ENCODE measurements at places on chromosomes 12 and 14.

GRCh38 chr14:104752423-104752734 lies 568 bp upstream of the SIVA1 start:
- peak; percentile 98 for DNase-seq

- DNase-seq, result peak; percentile 20
Observed at GRCh38 chr14:67749341-67750084, 47.8 kb downstream of the RDH12 start.

- no peak for DNase-seq
Observed at GRCh38 chr14:33509454-33509853, 441.4 kb downstream of the EGLN3 start.

DNA sequence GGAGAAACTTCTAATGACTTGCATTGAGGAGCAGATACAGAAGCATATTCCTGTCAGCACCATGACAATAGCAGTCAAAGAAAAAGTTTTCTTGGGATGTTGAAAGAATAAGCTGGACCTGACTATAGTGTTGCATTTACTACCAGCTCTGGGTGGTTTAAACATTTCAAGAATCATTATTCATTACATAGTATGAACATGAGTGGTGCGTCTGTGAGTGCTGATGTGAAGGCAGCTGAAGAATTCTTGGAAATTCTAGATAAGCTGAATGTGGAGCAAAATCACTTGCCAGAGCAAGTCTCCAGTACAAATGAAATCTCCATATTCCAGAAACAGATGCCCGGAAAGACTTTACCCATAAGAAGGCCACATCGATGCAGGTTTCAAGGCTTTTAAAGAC lies 45.0 kb upstream of the STAB2 start:
- no peak for DNase-seq

- DNase-seq, result no peak
Observed at GRCh38 chr14:94682061-94682516, 69.9 kb downstream of the SERPINA3 start.

DNA sequence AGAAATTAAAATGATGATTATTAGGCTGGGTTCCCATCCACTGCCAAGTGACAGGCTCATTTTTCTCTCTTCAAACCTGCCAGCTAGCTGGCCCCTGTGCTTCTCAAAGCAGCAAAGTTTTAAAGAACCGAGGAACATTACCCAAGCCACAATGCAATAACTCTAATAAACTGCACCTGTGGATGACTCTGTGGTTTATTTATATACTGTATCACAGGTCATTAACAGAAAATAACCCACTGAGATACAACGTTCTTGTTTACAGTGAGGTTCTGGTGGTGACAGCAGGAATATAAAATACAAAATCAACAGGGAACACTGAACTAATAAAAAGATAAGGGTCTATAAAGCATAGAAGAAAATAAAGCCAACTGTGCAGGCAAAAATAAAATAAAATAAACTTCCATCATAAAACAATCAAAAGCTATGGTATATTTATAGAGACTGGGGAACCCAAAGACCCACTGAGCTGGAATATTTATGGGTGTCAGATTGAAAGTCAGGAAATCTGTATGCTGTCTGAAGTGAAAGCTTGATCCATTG lies 472.9 kb downstream of the NOVA1 start:
- no peak for DNase-seq

DNA sequence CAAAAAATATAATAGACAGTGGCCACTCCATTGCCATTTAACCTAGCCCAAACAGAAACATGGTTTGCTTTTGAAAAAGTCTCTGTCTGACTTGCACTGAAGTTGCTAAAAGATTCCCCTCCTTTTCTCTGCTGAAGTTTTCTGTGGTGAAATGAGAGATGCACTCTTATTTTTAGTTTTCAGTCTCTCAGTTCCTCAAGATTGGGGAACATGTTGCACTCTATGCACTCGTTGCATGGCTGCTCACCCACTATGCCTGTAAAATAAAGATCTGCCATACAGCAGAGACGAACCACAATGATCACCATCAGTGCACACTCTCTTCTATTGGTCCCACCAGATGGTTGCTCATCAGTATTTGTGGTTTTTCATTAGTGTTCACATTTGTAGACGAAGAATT lies 13.1 kb upstream of the DAAM1 start:
- no peak for DNase-seq

Measured in frontal cortex (tissue), 4 donors.